ENCODE measurements at places on chromosomes 6 and 20.
A peak's percentile ranks its signal among the peaks of the same experiment; 100 is the strongest.

DNA sequence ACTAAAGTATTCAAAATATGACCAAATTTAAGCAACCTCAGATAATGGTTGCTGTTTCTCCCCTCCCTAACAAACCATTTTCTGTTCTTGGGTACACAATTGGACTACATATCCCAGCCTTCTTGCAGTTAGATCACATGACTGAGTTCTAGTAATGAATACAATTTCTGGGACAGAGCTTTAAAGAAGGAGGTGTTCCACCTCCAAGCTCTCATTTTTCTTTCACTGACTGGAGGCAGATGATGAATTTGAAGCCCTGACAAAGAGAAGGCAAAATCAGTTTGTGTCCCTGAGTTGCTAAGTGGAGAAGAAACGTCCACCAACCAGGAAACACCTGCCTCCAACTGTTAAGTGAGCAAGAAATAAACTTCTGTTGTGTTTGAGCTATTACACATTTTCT lies 117.2 kb downstream of the LCA5 start:
- no peak for DNase-seq

GRCh38 chr20:63325554-63326313 lies 32.7 kb downstream of the COL20A1 start:
- no peak for DNase-seq

DNA sequence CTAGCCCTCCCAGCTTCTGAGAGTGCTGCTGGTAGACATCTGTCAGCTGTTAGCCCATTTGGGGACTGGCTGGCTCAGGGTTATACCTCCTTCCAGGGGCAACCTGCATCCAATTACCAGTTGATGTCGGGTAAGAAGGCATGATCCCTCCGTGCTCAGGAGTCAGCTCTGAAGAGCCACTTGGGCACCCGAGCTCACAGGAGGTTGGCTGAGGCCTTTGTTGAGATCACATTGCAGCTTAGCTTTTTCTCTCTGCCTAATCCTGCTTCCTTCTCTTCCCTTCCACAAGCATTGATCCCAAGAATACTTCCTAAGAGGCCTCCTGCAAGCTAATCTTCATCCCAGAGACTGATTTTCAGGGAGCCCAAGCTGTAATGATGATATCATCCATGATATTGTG lies 35.5 kb downstream of the SCP2D1 start:
- DNase-seq: no peak

- no peak for DNase-seq
Measured at GRCh38 chr6:124888581-124889371, 73.5 kb upstream of the RNF217 start.

DNA sequence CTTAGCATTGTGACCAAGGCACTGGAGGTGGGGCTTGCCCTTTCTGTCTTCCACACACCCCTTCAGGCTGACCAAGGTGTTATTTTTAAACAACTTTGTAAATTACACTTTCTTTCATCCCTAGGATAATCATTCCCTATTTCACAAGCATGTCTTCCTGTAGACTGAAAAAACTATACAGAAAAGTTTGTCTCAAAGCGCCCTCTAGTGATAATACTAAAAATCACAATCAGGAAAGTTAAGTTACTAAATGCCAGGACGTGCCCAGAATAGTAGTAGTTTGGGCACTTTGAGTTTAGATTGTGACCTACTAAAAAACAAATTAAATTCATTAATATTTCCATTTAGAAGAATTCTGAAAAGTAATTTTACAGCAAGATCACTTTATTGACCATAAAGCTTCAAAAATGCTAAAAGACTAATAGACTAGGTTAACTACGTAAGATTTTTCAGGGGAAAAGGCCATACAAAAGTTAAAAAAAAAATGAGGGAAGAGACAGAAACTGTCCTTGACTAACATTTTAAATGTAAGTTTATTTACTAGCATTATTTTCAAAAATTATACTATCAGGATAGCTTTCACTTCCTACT lies 123.3 kb upstream of the DUSP22 start:
- DNase-seq: peak; percentile 23

DNA sequence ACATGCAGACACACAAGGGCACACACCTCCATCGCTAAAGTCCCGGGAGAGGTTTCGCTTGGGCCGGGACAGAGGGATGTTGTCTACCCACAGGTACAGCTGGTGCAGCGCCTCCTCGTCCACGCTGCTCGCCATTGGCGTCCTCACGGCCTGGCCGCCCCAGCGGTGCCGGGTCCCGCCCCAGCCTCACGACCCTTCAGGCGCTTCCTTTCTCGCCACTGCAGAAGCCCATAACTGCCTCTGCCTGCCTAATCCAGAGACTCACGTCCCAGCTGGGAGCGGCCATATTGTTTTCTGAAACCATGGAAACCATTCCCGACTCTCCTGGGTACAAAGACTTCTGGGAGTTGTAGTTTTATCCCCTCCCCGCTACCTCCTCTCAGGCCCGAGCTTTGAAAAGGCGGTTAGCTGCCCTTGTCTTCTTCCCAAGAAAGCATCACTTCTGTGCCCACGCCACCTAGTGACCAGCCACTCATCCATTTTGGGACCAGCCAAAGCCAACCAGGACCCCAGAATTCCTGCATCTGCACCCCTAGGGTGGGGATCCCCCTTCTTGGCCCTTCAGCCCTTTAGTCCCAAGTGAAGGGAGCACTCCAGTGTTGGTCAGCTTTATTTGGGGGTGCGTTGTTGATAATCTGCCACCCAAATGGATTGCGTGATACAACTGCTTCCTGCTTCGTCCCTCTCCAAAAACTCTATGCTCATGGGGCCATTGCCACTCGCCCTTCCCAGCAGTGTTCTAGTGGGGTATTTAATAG lies at the start of gene SPEF1:
SPEF1 (minus strand) TSS at position 296 of the 758 bp plus-strand sequence; CDS start at position 135, 161 bp downstream.
- DNase-seq: peak; percentile 77

GRCh38 chr6:11537229-11538051 lies at the start of gene TMEM170B:
TSS of gene TMEM170B (plus strand) at chr6:11537749. CDS start at chr6:11538278, 529 bp downstream.
- peak; percentile 31 for DNase-seq

- no peak for DNase-seq
Measured at GRCh38 chr6:33869826-33870423, 66.1 kb upstream of the MLN start.

- no peak for DNase-seq
Measured at GRCh38 chr6:55450005-55450404, 122.7 kb downstream of the GFRAL start.

GRCh38 chr6:85390775-85391174 lies 59.1 kb upstream of the NT5E start:
- DNase-seq: no peak

GRCh38 chr6:147950623-147950987 lies 392.0 kb upstream of the SASH1 start:
- DNase-seq: no peak

DNA sequence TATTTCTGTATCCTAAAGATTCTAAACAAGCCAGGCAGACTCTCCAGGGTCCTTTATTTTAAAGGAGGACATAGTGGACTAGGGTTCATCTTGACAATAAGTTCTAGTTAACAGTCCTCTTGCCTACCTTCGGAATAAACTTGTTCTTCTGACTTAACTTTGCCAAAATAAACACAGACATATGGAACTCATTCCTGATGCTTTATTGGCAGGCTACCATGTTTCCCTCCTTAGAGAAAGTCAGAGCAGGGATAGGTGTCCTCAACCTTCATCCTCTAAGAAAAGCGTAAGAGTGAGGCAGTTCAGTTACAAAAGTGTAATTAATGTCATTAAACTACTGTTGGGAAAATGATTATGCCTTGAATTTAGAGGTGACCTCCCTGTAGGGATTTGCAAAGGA lies 46.9 kb upstream of the NRSN1 start:
- no peak for DNase-seq

DNA sequence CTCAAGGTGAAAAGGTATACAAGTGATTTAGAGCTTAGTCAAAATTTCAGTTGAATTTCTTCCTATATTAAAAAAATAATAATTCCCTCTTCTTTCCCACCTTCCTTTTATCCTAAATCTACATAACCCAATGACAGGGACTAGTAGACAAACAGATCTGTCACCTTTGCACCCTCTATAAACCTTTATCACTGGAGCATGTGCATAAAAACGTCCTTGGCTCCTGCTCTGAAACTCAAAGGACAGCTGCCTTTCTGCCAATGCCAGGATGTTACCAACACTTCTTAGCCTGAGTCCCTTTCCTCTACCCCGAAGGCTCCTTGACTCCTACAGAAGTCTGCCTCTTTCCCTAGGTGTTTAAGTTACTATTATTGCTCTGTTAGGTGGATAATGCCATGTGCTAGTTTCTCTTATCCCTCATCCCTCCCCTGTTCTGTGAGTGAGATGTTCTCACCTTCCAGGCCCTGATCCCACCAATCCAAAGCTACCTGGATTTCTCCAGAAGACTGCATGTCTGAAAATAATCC lies 4.3 kb downstream of the CLVS2 start:
- DNase-seq: no peak

DNA sequence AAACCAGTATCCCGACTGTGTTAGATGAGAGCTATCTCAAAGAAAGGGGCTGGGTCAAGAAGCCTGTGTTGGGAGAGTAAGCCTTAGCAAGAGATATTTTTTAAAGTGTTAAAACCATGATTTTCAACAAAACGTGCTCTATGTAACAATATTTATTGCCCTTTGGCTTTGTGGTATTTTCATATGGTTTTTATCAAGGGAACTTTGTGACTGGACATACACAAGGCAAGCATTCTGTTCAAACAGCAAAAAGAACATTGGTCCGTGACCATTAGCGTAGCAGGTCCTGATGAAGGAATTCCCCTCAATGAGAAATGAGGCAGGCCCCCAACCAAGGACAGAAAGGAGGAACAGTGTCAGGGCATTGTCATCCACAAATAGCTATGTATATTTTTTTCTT lies 222.6 kb downstream of the MYLK4 start:
- no peak for DNase-seq

DNA sequence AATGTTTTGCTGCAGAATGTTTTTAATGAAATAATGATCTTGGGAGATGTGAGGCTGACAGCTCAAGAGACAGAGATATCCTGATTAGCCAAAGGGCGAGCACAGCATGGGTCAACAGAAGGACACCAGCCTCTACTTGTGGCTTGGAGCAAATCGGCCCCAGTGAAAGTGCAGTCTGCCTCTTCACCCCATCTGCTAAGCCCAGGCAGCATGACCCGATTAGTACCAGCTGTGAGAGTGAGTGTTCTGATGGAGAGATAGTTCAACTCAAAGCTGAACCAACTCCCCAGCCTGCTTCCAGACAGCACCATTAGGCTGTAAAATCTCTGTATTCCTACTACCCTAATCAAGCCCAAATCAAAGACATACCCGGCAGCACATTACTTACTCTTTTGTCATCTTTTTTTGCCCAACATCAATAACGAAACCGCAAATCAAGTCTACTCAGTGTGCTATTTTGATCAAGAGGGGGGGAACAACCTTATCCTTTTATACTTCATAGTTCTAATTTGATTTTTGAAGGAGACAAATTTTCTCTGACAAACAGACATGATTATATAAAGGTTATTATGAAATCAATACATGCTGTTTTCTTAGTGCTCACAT lies 514.1 kb upstream of the NRSN1 start:
- DNase-seq: no peak

DNA sequence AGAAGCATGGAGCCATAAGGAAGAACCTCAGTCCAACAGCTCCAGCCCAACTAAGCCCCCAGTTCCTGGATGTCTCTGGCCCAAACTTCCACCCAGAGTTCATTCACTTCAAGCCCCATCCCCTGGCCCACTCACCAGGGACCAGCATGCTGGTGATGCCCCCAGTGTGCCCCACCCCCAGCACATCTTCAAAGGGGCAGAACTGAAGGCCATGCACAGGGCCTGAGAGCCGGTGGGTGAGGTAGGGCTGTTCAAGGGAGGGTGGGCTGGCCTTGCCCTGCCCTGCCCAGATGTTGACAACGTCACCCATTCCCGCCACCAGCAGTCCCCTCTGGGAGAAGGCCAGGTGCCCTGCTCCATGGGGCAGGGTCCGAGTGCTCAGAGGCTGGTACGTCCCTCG lies 3.6 kb downstream of the B3GALT4 start:
- no peak for DNase-seq

DNA sequence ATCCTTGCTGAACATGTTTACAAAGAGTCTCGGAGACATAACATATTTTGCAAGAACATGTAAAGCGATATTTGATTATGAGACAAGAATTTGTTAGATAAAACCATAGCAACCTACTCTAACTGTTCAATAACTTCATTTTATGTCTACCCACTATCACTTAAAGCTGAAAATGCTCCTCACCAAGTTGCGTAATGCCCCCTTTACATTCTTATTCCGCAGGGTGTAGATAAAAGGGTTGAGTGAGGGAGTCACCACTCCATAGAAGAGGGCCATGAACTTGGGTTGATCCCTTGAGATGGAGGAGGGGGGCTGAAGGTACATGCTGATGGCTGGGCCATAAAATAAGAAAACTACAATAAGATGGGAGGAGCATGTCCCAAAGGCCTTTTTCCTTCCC lies 29.9 kb downstream of the OR2J3 start:
- no peak for DNase-seq

- no peak for DNase-seq
Measured at GRCh38 chr20:10861619-10862018, 187.8 kb upstream of the JAG1 start.

GRCh38 chr6:119430805-119431204 lies 81.2 kb upstream of the MAN1A1 start:
- no peak for DNase-seq

DNA sequence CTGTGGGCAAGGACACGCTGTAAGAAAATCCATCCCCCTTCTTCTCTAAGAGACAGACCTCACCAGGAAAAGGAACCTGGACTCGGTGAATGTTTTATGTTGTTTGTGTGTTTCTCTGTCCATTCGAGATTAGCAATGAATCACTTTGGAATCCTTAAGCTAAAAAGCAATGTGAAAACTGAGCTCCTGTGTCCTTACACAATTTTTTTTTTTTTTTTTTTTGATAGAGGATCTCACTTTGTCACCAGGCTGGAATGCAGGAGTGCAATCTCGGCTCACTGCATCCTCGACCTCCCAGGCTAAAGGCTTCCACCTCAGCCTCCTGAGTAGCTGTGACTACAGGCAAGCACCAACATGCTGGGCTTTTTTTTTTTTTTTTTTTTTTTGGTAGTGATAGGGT lies 32.1 kb downstream of the BFSP1 start:
- no peak for DNase-seq

GRCh38 chr6:150252714-150253444 lies 110.0 kb downstream of the PPP1R14C start:
- no peak for DNase-seq

- no peak for DNase-seq
Measured at GRCh38 chr6:132490024-132490423, 22.9 kb downstream of the STX7 start.

GRCh38 chr20:34365765-34366213 lies 2.7 kb downstream of the ITCH start:
- DNase-seq: no peak

DNA sequence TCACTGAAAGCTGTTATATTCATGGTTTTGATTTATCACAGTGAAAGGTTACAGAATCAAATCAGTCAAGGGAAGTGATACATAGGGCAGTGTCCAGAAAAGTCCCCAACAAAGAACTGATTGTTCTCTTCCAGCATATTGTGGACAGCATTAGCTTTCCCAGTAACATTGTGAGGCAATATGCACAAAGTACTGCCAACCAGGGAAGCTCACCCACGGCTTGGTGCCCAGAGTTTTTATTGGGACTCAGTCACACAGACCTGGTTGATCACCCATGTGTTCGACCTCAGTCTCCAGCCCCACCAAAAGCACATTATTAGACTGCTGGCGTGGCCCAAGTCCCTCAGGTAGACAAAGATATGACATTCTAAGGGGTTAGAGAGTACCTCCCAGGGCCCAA lies 76.0 kb downstream of the LCA5 start:
- DNase-seq: no peak
